NCI-H774 (cell line): ENCODE measurements at places on chromosomes 3 and 15.

- DNase-seq: no peak
These were observed 311.2 kb upstream of the TMC3 start for GRCh38 chr15:81685237-81685636.

DNA sequence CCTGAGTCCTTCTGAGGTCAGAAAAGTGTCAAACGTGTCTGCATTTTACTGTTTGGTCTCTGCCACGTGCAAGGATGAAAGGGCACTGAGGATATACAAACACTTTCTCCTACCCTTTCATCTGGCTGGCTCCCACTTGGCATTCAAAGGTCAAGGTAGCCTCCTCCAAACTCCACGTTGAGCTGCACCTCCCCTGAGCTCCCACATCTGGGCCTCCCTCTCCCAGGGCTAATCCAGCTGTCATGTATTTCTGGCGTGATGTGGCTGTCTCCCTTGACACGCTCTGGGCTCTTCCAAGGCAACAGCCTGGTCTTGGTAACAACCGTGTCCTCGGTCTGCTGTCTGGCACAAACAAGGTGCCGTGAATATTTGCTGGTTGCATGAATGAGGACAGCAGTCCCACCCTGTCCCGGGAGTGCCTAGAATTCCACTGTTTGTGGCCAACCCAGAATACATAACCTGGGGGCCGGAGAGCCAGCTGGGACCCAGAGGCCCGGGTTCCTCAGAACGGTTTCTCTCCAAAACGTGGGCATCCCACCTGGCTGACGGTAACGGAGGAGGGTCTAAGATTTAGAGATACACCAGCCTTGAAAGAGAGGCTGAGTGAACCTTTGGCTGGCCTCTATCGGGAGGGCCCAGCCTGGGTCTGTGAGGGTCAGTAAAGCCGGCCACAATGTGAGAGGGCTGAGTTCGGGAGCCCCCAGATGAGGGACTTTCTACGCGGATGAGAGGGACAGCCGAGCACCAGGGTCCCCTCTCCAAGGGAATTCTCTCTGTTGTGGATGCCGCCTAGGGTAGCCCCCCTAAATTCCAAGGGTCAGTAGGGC is 767 bp downstream of the GLT8D1 start:
- DNase-seq: no peak

GRCh38 chr3:129023909-129024308 is 22.8 kb downstream of the EFCC1 start:
- no peak for DNase-seq

DNA sequence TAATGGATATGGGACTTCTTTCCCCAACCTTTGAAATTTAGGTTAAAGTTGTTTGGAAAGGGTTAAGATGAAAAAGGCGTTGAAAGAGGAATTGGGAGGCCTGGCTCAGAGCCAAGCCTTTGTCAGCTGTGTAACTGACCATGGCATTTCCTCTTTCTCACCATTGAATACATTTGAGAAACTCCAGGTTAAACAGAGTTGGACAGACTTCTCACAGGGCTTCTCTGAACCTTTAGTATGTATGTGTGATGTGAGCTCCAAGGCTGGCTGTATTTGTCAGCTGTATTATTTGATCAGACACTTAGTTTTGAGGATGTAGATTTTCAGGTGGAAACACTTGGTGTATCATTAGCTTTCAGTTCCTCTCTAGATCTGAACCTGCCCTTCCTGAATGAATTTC is 136.4 kb upstream of the GOLGA6L4 start:
- no peak for DNase-seq

DNA sequence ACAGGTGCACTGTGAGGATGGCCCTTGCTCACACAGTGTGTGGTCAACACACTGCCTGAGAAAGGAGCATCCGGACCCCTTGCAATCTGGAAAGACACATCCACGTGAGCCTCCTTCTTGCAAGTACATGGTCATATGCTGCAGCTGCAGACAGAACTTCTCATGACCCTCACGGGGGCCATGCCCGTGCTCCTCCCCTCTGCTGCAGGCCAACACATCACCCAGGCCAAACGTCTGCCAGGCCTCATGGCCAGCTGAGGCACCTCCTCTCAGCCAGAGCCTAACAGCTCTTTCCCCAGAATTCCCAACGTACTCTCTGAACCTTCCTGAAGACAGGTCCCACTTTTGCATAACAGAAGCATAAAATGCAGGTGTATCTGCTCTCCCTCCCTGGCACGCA is 25.3 kb downstream of the SLC41A3 start:
- no peak for DNase-seq

DNA sequence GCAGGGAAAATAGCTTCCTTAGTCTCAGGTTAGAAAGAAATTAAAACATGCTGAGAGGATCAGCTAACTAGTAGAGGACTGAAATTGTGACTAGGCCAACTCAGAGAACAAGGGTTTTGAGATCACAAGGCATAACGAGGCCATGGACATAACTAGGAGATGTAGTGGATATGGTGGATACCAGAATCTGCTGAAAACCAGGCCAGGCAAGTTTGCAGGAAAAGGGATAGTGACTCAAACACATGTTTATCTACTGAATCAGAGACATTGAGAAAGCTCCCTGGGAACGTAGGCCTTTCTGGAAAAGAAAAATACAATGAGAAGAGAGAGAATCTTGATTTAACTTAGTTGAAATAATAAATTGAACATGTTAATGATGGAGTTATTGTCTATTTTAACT is 326.5 kb upstream of the GBE1 start:
- DNase-seq: no peak

DNA sequence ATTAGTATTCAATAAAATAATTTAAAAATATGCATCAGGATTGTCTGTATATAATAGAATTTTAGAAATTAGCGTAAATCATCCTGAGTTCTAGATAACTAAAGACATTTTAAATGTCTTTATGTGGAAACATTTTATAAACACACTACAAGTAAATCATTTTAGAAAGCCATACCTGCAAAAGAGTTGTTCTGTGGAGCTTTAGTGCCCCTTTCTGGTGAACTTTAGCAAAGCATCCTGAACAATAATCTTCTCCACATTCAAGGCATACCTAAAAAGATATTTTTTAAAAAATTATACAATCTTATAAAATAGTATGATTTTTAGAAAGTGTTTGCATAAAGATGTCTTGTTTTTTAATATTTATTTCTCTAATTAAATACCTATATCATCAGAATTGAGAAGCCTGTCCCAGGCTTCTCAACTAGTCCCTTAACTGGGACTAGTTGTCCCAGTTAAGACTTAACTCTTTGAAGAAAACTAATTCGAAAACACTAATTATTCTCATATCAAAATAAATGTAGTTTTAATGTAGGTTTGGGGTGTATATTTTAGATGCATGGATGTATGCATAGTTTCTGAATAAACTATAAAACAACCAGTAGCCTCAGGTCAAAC is 29.7 kb downstream of the ZBBX start:
- peak; percentile 50 for DNase-seq

GRCh38 chr15:38670128-38671005 is 105.8 kb upstream of the RASGRP1 start:
- DNase-seq: no peak

GRCh38 chr3:196555295-196555694 is 13.1 kb downstream of the WDR53 start:
- no peak for DNase-seq

DNA sequence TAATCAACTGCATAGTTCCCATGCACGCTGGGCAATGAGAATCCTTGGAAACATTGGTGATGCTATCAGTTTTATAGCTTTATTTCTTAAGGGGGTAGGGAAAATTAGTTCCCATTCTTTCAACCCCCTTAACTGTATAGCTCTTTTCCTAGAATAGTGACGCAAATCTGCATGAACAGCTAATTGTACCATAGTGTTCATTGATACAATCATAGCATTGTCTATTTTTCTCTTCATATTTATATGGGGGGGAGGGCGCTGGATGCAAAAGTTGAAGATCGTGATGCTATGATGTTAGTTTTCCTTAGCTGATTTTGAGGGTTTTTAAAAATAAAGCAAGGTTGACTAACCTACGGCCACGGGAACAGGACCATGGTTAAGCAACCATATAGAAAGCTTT is 32.4 kb upstream of the SAMMSON start:
- DNase-seq: no peak

GRCh38 chr3:124811436-124811835 is 75.7 kb downstream of the ITGB5 start:
- no peak for DNase-seq

GRCh38 chr15:25710184-25710583 is 152.9 kb downstream of the ATP10A start:
- DNase-seq: no peak

DNA sequence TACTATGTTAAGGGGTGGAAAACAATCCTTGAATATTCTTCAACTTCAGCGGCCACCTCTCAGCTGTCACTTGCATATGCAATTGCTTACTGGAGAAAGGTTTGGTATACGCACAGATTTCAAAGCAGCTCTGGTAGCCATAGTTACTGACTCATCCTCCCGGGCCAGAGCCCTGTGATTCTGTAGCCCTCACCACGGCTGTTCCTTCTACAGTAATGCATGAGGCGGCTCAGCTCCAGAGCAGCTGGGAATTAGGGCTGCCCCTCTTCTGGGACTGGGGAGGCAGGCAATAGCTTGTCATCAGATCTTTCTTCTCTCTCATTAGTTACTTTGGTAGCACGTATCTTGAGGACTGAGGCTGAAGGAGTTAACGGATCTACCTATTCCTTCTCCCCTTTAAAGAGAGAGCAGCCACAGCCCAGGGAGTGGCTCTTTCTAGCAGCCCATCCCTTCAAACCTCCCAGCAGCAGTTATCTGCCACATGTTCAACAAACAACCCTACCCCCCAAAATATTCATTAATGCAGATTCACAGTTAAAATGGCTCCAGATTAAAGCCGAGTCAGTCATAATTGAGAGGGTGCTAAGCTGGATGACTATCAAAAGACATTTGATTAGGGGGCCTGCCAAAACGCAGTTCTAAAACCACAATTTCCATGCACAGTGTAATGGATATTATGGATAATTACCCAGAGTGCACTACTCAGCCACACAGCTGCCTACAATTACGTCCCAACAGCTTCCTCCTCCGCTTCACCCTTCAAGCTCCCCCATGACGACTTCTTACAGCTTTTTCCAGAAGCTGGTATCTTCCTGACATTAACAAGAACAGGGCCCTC is 54.7 kb downstream of the ETV5 start:
- DNase-seq: no peak

GRCh38 chr3:126908752-126909275 is 74.1 kb upstream of the PLXNA1 start:
- DNase-seq: no peak

GRCh38 chr15:65406424-65407000 is 16.2 kb downstream of the IGDCC4 start:
- no peak for DNase-seq

DNA sequence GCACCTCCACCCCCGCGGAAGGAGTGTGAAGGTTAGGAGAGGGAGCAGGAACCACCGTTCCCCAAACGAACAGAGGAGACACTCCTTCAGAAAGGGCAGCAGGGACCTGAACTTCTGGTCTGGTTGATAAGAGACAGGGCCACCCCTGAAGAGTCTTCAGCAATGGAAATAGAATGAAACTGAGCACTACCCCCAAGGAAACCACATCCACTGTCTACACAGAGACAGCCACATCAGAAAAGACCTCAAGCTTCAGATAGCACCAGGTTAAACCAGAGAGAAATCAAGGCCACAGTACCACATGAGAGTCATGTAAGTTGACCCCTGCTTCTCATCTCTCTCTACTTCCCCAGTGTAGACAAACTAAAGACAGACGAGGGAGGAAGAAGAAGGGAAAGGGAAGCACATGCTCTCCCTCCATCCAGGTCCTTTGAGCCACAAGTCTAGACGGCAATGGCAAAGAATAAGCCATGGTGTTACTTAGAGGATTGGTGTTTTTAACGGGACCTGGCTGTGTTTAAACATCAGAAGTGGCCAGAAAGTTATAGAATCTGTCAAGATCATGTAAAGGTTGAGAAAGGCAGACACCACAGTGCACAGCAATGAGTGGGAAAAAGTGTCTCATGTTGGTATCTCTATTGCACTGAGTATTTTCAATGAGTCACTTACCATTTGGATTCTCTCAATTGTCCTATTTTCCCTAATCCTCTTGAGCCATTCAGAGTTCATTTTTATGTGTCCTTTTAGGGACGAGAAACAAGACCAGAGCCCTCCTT is 31.4 kb upstream of the CTNNB1 start:
- no peak for DNase-seq

DNA sequence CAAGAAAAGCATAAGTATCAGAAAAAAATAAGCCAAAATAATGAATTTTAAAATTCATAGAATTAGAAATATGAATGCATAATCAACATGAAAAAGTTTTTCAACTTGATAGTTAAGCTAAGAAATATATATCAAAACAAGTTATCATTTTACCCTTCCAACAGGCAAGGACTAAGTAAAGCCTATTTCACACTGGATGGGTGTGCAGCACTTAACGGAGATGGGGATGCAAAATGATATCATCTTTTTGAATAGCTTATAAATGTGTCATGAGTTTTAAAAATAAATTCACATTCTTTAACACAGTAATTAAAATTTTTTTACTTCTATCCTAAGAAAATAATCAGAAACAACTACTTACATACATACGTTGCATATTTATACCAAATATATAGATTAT is 20.9 kb downstream of the PIK3R4 start:
- no peak for DNase-seq

DNA sequence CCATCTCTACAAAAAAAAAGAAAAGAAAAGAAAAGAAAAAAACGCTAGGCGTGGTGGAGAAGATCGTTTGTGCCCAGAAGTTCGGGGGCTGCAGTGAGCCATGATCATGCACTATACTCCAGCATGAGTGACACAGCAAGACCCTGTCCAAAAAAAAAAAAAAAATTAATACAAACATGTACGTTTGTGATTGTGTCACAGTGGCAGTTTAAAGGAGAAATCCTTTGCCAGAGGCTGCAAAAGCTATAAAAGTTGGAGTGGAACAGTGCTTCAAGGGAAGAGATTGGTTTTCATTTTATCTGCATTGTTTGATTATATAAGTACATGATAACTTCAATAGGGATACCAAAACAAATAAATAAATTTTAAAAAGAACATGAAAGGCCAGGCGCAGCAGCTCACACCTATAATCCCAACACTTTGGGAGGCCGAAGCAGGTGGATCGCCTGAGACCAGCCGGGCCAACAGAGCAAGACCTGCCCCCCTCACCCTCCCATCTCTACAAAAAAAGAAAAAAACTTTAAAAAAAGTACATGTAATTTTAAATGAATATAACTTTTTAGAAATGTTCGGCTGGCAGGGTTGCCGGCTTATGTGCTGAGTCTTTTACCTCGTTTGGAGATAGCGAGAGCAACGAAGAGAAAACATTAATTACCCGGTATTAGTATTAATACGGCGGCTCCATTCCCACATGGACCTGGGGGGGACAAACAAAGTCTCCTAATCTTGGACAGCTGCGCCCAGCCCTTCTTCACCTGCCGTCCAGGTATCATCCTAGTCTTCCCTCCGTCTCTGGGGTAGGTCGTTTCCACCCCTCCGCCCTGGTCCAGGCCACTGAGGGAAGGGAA is 573 bp upstream of the DIS3L start:
- no peak for DNase-seq

GRCh38 chr3:38549082-38549481 is 52.9 kb downstream of the EXOG start:
- DNase-seq: no peak

GRCh38 chr15:90351479-90352106 is 491 bp upstream of the ZNF774 start:
- no peak for DNase-seq
